ENCODE measurements at places on chromosomes 2 and 18.

DNA sequence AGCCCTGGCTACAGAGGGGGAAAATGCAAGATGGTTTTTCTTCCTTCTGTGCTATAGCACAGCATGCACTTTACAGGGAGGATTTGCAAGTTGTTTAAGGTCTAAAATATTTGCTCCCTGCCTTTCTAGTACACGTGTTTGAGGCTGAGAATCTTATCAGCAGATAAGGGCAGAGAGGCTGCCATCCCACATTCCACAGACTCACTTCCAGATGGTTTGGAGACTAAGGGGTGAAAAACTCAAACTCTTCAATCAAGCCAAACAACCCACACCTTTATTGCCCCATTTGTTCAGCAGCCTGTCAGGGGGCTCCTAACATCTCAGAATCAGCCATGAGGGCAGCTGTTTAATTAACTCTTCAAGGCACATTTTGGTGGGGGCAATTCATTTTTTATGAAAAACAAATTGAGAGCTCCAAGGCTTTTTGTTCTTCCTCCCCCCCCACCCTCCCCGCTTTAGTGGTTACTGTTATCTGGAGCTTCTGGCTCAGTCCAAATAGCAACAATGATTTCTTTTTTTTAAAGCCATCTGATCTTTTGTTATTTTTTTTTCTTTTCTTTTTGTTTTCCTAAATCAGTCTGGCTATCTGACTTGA is 242.6 kb upstream of the NT5C1B start:
- no peak for DNase-seq

DNA sequence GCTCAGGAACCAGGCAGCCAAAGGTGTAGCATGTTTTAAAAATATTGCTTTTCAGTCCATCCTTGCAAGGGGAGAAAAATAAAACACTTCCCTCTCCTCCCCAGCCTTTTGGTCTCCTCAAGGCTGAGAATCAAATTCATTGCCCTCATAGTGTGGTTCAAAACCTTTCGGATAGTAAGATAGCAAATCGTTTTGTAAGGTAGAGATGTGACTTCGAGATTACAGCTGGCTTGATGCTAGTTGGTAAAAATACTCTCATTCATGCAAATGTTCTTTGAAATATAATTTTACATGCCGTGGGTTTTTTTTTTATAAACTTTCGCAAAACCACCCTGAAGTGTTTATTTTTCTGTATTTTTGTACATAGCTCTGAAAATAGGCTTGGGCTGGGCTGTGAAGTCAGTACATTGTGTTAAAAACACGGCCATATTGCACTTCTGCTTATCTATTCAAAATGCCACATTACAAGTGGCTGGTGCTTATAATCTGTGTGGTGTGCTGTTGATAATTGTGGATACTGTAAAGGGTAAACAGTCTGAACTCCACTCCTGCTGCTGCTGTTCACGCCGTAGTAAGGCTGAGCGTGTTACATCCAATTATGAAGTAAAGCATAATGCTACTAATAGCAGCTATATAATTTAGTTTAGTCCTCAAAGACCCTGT is 172.0 kb upstream of the SIX3 start:
- no peak for DNase-seq

GRCh38 chr2:241546771-241547498 is 11.6 kb upstream of the BOK start:
- DNase-seq, result peak; percentile 68

GRCh38 chr2:70241340-70241739 is 7.1 kb downstream of the TIA1 start:
- no peak for DNase-seq

DNA sequence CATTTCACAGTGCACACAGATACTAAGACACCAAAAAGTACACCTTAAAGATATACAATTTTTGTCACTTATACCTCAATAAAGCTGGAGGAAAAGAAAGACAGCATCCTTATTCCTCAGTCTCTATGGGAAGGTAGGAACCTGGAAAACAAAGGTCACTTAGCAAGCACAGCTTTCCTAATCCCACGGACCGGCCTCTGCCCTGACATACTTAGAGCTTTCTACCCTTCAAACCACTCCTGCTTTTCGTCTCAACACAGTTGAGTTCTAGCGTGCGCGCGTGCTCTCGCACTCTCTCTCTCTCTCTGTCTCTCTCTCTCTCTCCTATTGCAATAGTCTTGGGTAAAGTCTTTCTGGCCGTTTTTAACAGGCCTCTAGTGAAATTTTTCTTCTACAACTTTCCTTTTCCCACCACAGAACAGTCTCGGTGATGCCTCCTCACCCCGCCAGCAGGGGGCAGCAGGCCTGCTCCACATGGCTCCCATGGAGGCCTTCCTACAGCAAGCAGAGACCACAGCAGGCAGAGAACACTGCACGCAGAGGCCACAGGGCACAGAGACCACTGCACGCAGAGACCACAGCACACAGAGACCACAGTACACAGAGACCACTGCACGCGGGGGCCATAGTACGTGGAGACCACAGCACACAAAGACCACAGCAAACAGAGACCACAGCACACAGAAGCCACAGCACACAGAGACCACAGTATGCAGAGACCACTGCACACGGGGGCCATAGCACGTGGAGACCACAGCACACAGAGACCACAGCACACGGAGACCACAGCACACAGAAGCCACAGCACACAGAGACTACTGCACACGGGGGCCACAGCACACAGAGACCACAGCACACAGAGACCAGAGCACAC is 106.9 kb downstream of the FBXO15 start:
- no peak for DNase-seq
